Activated naive CD4-positive, alpha-beta T cell treated with anti-CD3 and anti-CD28 coated beads, Interleukin-2, amount 50 U/mL, for 72 hours (primary cell): ENCODE measurements at places on chromosomes 1 and 21.

- no peak for DNase-seq
Measured at GRCh38 chr1:158830904-158831507, at the start of gene MNDA. TSS of gene MNDA (plus strand) at chr1:158831351. CDS start at chr1:158842154, 10,803 bp downstream.

- DNase-seq: no peak
Measured at GRCh38 chr1:192256674-192257334, 60.0 kb upstream of the RGS21 start.

DNA sequence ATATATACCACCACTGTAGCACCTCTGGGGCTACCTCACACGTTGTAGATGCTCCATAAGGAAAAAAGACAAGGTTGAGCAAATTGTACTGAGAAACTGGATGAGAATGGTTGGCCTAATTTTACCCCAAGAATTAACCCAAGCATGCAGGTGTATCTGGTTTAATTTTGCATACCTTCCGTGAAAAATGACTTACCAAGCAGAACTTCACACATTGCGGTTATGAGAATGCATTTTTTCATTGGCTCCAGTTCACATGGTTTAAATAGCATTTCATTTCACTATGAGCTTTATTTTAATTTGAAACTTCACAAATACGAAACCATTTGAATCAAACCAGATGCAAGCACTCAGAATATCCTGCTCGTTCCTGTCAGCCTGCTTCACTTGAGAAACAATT, 512.2 kb downstream of the LTN1 start:
- DNase-seq: no peak

DNA sequence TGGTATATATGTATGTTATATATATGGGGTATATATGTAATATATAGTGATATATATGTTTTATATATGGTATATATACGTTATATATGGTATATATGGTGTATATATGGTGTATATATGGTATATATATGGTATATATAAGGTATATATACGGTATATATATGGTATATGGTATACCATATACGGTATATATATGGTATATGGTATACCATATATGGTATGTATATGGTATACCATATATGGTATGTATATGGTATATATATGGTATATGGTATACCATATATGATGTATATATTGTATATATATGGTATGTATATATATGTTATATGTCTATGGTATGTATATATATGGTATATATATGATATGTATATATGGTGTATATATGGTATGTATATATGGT, 447.7 kb upstream of the USP24 start:
- no peak for DNase-seq

DNA sequence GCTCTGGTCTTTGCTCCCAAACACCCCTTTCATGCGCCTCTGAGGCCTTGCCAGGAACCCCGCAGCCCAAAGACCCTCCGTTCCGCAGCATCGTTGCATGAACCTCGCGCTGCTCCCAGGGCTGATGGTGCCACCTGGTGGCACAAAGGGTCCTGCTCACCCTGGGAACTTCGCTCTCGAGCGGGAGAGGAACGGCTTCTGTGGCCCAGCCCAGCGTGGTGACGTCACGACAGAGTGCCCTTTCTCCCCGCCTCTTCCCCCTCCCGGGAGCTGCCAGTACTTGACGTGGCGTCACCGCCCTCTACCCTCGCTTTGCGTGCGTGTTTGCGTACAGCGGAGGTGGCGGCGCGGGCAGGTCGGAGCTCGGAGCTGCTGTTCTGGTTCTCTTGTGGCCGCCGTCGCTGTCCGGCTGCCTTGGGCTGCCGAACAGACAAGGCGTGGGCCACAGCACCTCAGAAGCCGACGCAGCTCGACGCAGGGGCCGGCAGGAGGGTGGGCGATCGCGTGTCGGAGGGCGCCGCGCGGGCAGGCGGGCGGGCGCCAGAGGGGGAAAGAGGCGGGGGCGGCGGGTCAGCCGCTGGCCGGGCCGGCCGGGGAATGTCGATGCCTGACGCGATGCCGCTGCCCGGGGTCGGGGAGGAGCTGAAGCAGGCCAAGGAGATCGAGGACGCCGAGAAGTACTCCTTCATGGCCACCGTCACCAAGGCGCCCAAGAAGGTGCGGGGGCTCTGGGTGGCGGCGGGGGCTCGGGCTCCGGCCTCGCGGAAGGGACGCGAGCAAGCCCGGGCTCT, at the start of gene AHCYL1:
AHCYL1 (plus strand) TSS at position 310 of the 791 bp plus-strand sequence; CDS start at position 598, 288 bp downstream.
- peak; percentile 99 for DNase-seq

DNA sequence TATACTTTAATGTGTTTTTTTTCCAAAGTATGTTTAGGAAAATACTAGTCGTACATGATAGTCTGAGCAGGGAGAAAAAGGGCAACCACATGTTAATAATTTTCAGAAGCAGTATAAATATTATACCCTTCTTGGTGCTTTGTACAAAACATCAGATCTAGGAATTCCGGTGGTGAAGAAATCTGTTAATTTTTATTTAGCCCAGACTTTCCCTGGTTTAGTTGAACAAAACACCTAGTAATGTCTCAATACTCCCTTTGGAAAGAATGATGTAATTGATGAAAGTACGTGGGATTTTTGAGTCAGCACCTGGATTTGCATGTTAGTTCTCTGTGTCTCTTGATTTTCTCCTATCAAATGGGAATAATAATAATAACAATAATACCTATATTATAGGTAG, 38.4 kb upstream of the KCNK2 start:
- no peak for DNase-seq

- no peak for DNase-seq
Measured at GRCh38 chr1:167671727-167672511, 41.9 kb downstream of the RCSD1 start.

DNA sequence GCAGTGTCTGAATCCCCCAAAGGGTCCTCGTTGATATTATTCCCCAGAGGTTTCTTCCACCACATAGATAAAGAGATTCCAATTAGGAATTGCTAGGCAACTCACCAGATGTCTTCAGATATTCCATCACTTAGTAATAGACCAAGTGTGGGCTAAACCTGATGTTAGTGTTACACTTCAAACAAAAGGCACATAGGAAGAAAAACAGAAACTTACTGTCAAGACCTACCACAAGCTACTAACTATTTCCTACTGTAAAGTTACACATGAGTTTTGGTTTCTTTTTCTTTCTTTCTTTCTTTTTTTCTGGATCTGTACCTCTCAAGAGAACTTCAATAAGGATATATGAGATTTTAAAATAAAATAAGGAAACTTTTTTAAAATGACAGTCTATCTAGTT, 879.1 kb upstream of the NEGR1 start:
- DNase-seq: no peak

GRCh38 chr1:15519625-15520024, 4.4 kb downstream of the CASP9 start:
- no peak for DNase-seq

- no peak for DNase-seq
Measured at GRCh38 chr1:115063228-115063901, 25.9 kb downstream of the TSPAN2 start.
